IMR-90 (cell line): ENCODE measurements at places on chromosomes 11 and 22. TPM values are rescaled to one million over a fixed set of nuclear protein-coding genes. Genes with fewer than 3 reads are reported as not detected.

DNA sequence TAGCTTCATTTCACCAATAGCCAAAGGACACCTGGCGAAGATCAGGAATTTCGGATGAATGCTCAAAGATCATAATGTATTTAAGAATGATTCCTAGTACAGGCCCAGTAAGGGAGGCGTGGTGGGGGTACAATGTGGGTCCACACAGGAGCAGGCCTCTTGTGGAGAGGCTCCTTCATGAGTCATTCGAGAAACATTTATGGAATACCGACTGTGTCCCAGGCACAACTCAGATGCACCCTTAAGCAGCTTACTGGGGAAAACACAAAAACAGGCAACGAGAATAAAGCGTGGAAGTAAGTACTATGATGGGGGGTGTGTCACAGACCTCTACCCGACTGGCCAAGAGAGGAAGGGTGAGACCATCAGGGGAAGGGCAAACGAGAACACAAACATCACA is 44.5 kb downstream of the SMCO4 start:
- H3K27ac ChIP-seq: no peak overlapping the region
- no peaks in the 10 kb centered on the region for H3K27me3 ChIP-seq
- H3K4me3 ChIP-seq: no peak overlapping the region
- peak; percentile 51 for DNase-seq
- H3K36me3 ChIP-seq: 0 out of 2 replicates have a peak, but pooled peaks cover 1% of the 10 kb centered on the region

- peak; percentile 50 for DNase-seq
- no peak overlapping the region for H3K4me3 ChIP-seq
- peaks cover 22% of the 10 kb centered on the region for H3K4me1 ChIP-seq
- H3K36me3 ChIP-seq: no peaks in the 10 kb centered on the region
Measured at GRCh38 chr11:10379022-10379421, 74.1 kb downstream of the ADM start.

Gene TALDO1
- 210 and 228 TPM in 2 replicates for polyA plus RNA-seq

GRCh38 chr11:43497144-43497543 is 138.4 kb downstream of the TTC17 start:
- H3K27ac ChIP-seq: no peak overlapping the region
- H3K4me1 ChIP-seq: no peaks in the 10 kb centered on the region
- peaks cover 16% of the 10 kb centered on the region for H3K36me3 ChIP-seq

Gene ACRV1
- not detected in 2 replicates for polyA plus RNA-seq

Gene DMC1
- 0.38 and 0.46 TPM in 2 replicates for polyA plus RNA-seq

- H3K4me1 ChIP-seq: no peaks in the 10 kb centered on the region
- H3K27ac ChIP-seq: no peak overlapping the region
- H3K27me3 ChIP-seq: no peaks in the 10 kb centered on the region; the same call in 1 of the 2 replicates
- H3K4me3 ChIP-seq: no peak overlapping the region
- no peaks in the 10 kb centered on the region for H3K36me3 ChIP-seq
Measured at GRCh38 chr22:23053912-23054530, 16.3 kb upstream of the GNAZ start.
